NCI-H748 treated with DMSO at 0.1 percent for 48 hours (cell line): ENCODE measurements at places on chromosomes 12 and 14.

GRCh38 chr14:99575043-99576023 lies 28.7 kb downstream of the CCDC85C start:
- no peak for DNase-seq

- DNase-seq = peak; percentile 80
These were observed 61.6 kb upstream of the DAAM1 start for GRCh38 chr14:59126714-59127436.

- DNase-seq = no peak
These were observed 796 bp upstream of the POP5 start for GRCh38 chr12:120581998-120582397.

GRCh38 chr14:62885451-62885850 lies 159.8 kb downstream of the KCNH5 start:
- peak; percentile 66 for DNase-seq

DNA sequence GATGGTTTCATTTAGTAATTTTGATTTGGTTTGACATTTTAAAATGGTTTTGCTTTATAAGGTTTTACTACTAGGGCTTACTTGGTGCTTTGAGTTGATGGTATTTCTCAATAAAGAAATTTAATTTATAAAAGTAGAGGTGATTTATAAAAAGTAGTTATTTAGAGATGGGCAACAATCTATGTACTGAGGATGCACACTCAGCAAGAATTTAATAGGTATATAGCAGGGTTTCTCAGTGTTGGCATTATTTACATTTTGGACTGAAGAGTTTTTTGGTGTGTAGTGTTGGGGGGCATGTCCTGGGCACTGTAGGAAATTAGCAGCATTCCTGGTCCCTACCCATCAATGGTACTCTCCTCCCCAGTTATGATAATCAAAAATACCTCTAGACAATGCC lies 47.7 kb downstream of the PPHLN1 start:
- DNase-seq = no peak

DNA sequence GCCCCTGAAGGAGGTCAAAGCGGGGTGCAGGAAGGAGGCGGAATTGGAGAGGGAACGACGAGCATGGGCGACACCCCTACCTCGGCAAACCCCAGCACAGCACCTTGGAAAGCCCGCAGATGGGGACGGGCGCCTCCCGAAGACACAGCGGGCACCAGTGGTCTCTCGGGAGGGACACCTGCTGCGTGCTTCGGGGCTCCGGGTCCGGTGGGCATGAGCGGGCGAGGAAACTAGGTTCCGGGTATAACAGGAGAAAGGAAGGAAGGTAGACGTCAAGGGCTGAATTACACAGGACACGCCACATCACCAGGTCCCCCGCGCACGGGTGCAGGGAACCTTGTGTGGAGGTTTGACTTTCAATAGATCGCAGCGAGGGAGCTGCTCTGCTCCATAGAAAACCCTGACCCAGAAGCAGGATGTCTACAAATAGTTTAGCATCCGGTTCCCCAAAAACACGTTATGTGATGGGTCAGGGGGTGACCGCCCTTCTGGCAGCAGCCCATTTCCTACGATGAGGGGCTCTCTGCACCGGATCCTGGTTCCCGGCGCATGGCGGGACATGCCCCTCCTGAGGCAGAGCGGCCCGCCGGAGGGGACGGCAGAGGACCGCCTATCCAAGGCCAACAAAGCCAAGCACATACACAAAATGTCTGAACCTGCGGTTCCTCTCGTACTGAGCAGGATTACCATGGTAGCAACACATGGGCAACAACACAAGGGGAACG lies 196.9 kb downstream of the ALG10 start:
- DNase-seq = no peak

- DNase-seq = no peak
These were observed 9.5 kb downstream of the NDRG2 start for GRCh38 chr14:21015312-21015711.

DNA sequence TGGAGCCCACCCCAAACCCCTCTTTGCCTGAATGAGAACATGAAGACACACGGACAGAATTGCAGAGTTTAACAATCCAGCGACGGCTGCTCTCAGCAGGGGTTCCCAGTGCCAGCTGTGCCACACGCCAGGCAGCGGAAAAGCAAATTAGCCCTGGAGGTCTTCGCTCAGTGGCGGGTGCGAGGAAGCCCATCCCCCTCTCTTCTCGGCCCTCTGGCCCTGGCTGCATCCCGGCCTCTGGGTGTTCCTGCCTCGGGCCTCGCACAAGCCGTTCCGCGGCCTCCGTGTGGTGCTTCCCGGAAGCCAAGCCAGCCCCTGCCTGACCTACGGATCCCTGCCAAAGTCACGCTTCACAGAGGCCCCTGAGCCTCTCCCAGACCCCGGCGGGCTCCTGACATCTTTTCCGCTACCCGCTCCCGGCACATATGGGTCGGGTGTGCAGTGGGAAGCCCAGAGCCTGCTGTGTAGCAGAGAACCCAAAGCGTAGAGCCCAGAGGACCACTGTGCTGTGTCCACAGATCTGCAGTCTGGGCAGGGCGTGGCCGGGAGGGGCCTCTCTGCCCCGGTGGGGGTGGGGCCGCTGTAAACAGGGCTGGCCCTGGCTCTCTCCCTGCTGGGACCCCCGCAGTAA lies 70.7 kb upstream of the GALNT9 start:
- no peak for DNase-seq

DNA sequence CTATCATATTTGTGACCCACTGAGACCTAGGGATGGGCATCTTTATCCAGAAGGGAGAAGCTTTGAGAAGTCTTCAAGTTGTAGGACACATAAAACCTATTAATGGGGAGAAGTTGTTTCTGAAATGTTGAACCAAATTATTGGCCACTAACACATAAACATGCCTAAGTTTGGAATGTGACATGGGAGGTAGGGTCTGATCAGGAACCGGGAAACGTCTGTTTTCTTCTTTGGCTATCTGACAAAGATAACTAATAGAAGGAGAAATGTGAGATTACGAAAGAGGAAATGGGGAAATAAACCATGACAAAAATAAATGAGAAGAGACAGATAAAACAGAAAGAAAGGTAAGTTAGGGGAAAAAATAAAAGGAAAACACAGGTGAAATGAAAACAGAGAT lies 425.2 kb downstream of the EGLN3 start:
- no peak for DNase-seq

- no peak for DNase-seq
These were observed 65.9 kb upstream of the C14orf180 start for GRCh38 chr14:104513641-104514046.

- DNase-seq = no peak
These were observed 212.1 kb upstream of the RMST start for GRCh38 chr12:97250483-97250882.

DNA sequence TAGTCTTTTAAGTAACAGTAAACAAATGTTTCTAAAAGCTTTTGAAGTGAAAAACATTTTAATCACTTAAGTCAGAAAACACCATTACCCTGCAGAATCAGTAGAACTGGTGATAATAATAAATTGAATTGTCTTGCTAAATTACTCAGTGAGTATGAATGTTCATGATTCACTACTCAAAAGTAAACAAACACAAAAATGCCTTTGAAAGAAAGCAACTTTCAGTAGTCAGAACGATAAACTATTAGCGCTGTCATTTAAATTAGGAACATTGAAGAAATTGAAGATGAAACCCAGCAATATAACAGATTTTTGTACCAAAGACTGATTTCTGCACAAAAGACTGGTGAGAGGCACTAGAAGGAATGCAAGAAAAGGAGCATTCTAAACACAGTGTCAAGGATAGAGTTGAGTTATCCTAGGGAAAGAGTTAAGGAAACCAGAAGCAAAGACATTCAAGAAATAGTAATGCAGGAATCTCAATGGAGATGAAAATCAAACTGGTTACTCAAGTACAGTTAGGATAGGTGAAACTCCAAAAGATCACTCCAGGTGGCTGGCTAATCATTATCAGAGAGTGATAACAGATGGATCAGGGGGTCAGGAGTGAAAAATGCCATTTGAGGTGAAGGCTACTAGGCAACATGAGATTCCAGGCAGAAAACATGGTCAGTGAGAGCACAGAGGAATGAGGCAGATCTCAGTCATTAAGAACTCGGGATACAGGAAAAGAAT lies 77.4 kb upstream of the ALG10 start:
- no peak for DNase-seq

GRCh38 chr12:56993346-56993745 lies 13.0 kb downstream of the ZBTB39 start:
- DNase-seq = no peak
